ENCODE measurements at places on chromosomes 7 and 10.

GRCh38 chr10:88064608-88065382, 201.4 kb downstream of the PTEN start:
- no peak overlapping the region for H3K27ac ChIP-seq
- H3K4me3 ChIP-seq = no peak overlapping the region

DNA sequence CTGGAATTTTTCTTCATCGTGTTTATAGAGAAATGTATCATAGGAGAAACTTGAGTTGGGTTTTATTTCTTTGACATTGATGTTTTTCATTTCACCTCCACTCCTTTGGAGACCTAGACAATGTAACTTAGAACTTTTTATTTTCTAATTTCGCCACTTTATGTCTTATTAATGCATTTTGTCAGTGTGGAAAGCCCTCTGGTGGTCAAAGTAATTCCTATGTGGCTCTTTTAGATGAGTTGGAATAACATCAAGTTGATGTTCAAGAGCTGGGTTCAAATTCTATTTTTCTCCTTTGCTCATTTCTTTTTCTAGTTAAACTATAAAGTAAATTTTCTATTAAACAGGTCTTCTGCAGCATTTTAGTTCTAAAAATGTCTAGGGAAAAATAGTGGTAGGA, 478.6 kb downstream of the LRMDA start:
- H3K4me3 ChIP-seq = no peak overlapping the region
- H3K36me3 ChIP-seq = no peaks in the 10 kb centered on the region
- no peaks in the 10 kb centered on the region for H3K4me1 ChIP-seq
- H3K27me3 ChIP-seq = peaks cover 10% of the 10 kb centered on the region

DNA sequence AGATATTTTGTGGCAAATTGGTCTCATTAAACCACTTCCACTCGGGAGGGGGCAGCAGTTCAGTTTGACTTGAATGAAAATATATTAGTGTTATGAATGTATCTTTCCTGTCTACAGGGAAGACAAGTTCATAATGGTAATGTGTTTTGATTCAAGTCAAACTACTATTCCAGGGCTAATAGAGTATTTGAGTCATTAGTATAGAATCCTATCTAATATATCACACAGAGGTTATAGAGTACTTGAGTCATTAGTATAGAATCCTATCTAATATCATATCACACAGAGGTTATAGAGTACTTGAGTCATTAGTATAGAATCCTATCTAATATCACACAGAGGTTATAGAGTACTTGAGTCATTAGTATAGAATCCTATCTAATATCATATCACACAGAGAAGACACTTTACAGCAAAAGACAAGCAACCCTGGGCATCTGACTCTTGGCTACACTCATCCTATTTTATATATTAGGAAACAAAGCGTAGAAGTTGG, 199.7 kb upstream of the MAGI2 start:
- H3K27me3 ChIP-seq = no peaks in the 10 kb centered on the region
- DNase-seq = no peak
- H3K36me3 ChIP-seq = no peaks in the 10 kb centered on the region
- no peaks in the 10 kb centered on the region for H3K4me1 ChIP-seq

DNA sequence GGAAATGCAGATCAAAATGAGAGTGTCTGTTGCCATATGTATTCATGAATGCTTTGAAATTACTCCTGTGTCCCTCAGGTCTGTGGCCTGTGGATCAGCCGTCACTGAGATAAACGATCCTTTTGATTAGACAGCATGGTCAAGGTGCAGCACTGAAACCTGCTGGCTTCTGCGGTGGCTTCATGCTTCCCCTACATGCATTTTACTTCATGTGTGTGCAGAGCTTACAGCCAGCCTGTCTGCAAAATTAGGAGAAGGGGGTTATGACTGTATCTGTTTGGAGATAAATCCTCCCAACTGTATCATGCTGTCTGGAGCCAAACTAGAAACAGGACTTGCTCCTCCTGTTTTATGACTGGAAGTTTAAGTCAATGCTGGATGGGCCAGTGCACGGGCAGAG, 71.0 kb upstream of the PLPP4 start:
- H3K27ac ChIP-seq = no peak overlapping the region
- no peaks in the 10 kb centered on the region for H3K36me3 ChIP-seq
- no peaks in the 10 kb centered on the region for H3K4me1 ChIP-seq
- no peaks in the 10 kb centered on the region for H3K27me3 ChIP-seq
- no peak overlapping the region for H3K4me3 ChIP-seq
- DNase-seq = no peak
